ENCODE measurements at places on chromosomes 7 and 10. TPM values are rescaled to one million over a fixed set of nuclear protein-coding genes. Genes with fewer than 3 reads are reported as not detected.

CALHM1 gene
- total RNA-seq: not detected

GRCh38 chr7:30178748-30179436 is 44.1 kb downstream of the MTURN start:
- no peak for DNase-seq

FAM53B gene
- total RNA-seq: 69.2 TPM

SPOCK2 gene
- total RNA-seq: 603 TPM

ADCY1 gene
- not detected for total RNA-seq

DNA sequence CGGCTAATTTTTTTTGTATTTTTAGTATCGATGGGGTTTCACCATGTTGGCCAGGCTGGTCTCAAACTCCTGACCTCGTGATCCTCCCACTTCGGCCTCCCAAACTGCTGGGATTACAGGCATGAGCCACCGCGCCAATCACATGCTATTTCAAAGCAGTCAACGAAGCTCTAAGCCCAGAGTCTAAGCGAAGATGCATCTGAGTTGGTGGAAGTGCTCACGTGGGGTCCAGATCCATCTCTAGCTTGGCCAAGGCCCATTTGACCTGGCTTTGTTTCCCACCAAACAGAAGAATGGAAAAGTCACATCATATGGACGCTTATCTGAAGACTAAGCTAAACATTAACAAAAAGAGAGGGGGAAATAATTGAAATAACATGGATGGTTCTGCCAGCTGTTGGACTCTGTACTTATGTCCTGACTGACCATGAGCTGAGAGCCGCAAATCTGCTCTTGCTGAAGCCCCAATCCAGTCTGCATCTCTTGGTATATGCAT is 3.8 kb upstream of the GTF2I start:
- no peak for DNase-seq

- DNase-seq: no peak
Measured at GRCh38 chr10:63765126-63765525, 243.9 kb downstream of the REEP3 start.

HOXA7 gene
- not detected for total RNA-seq

DNA sequence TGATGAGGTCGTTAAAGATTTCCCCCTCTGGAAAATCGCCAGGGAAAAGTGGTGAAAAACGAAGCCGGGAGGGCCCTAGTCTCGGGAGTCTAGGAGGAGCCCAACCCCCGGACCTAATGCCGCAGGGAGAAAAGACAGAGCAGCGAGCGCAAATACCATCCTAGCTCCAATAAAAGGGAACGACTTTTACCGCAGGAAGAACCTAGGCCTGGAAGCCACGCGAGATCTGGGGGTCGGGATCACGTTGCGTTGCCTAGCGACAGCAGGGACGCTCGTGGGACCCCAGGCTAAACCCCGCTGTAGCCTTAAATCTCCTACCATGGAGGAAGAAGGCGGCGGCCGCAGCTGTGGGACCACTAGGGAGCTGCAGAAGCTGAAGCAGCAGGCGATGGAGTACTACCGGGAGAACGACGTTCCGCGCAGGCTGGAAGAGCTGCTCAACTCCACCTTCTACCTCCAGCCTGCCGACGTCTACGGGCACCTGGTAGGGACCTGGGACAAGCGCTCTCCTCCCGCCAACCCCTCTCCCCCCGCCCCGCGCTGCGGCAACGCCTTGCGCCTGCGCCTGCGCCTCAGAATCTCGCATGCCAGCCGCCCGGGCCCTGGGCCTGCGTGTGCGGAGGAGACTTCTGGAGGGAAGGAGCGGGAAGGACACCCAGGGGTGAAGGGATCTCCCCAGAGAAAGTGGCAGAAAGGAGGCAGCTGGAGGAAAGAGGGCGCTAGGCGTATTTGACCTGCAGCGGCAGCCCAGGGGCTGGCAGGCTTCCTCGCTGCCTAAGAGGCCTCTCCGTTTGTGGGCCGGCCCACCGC is at the start of gene ENO4:
Gene ENO4 (plus strand): TSS at position 252 of the 810 bp plus-strand sequence. CDS start 68 bp downstream, at position 320.
- no peak for DNase-seq

- DNase-seq: no peak
Measured at GRCh38 chr7:137439829-137440825, 96.6 kb upstream of the PTN start.

AGBL3 gene
- total RNA-seq: 2.4 TPM

DNA sequence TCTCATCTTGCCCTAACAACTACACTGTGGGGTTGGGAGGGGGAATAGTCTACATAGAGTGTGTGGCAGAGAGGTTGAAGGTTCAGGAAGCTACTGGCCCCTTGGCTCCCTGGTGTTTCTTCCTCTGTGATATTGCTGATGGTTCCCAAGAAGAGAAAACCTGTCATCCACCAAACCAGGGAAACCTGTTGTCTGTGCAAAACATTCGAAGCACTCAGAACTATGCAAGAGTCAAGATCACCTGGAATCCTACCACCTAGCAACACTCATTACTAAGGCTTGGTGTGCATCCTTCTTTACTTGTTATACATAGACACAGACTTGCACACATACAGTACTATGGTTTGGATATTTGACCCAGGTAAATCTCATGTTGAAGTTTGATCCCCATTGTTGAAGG is 46.5 kb upstream of the MKI67 start:
- no peak for DNase-seq

- DNase-seq: no peak
Measured at GRCh38 chr7:30154111-30154587, 19.4 kb downstream of the MTURN start.

GSTO2 gene
- 0.70 TPM for total RNA-seq

ALOX5 gene
- 19.8 TPM for total RNA-seq

RRP12 gene
- 138 TPM for total RNA-seq

- no peak for DNase-seq
Measured at GRCh38 chr10:72980348-72980747, 25.7 kb upstream of the PLA2G12B start.

SHH gene
- not detected for total RNA-seq

DNA sequence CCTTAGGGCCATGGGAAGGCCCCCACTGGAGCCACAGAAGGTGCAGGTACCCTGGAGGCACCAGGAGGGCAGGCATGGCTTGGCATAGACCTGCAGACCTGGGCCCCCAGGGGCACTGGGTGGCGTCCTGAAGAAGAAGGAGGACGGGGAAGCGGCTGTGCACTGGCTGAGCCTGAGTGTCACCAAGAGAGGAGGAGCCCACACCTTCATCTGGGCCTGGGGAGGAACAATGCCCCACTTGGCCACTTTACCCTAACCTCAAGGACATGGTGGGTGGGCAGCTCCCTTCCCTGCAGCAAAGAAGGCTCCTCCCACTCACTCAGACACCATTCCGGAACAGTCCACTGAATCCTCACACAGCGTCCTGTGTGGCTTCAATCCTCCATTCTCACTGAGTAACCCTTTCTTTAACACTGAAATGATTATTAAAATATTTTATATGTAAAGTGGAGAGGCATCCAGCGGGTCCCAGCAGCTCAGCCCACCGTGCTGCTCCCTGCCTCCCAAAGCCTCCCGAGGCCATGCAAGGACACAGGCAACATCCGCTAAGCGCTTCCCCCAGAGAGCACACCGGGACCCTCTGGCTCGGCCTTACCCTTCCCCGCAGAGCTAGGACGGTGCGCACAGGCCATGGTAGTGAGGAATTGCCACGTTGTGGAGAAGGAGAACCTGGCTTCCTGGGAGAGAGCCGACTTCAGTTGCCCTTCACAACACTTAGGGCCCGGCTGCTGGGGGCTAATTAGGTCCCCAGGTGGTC is 516.7 kb upstream of the MGMT start:
- no peak for DNase-seq

DNA sequence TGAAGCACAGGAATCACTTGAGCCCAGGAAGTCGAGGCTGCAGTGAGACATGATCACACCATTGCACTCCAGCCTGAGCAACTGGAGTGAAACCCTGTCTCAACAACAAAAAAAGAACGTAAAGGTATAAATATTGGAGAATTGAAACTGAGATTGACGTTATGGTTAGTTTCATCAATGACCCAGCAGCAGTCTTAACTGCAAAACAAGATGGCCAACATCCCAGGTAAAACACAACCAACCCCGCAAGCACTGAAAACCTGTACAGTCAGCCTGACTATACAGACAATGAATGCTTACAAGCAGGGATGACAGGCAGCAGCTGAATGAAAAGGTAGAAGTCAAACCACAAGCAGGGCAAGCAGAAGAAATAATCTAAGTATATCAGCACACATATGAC is 34.7 kb downstream of the WAPL start:
- DNase-seq: no peak

- no peak for DNase-seq
Measured at GRCh38 chr7:41033500-41033899, 669.4 kb downstream of the INHBA start.

DNA sequence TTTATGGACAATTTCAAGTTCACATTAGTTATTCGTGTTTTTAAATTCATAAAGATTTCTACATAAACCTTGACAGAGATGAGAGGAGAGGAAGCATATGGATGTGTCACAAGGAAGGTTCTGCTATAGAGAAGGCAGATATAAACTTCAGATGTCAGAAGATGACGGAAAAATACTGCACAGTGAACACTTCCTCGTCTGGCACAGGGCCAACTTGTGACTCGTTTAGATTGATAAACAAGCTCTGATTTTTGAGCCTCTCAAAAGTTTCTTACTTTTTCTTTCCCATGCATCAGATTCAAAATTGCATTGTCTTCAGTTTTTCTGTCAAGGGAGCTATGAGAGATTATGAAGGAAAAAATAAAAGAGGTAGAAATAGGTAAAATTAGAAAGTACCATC is 156.4 kb upstream of the MINDY3 start:
- DNase-seq: no peak

CDNF gene
- 0.62 TPM for total RNA-seq

CPED1 gene
- total RNA-seq: 0.99 TPM

DNA sequence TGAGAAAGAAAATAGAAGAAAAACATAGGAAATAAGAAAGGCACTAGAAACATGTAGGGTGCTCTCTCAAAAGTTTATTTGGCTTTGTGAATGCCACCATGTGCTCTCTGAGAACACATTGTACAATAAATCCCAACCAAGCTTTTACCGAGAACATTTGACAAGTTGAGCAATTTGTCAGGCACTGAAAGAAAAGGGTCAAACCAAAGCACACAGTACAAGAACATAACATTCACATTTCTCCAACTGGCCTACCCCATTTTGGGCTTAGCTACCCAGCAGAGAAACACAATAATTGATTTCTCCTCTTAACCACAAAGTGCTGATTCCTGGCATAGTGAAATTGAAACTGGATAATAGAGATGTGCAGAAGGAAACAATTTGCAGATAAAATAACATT is 69.2 kb upstream of the SLC39A12 start:
- no peak for DNase-seq

DNA sequence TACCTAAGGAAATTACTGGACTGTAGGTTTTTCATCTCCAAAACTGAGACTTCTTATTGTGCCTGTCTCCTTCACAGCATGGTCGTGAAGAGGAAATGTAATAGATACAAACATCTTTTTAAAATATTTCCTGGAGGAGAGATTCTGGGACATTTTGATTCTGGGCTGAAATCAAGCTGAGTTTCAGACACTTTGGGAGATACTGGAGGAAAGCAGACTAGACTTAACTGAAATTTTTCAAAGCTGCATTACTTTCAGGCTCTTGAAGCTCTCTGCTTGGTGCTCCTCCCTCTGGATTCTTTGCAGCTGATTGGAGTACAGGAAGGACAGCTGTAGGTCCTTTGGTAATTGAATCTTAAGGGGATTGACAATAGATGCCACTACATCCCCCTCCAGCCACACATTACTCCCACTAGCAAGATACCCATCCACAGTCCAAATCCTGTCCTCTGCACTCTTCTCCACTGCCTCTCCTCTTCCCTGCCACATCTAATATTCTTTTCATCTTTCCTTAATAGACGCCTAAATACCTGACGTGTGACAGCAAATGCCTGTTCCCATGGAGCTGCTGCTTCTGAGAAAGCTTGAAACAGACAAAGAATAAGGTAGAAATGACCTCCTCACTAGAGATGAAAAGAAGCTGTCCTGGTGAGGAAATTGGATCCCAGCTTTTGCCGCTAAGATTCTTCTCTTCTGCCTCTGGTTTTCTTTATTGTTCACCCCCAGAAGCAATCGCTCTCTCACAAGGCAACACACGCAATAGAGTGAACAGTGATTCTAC is 111.5 kb upstream of the PHYHIPL start:
- no peak for DNase-seq

ZNF503 gene
- 0.50 TPM for total RNA-seq

DNA sequence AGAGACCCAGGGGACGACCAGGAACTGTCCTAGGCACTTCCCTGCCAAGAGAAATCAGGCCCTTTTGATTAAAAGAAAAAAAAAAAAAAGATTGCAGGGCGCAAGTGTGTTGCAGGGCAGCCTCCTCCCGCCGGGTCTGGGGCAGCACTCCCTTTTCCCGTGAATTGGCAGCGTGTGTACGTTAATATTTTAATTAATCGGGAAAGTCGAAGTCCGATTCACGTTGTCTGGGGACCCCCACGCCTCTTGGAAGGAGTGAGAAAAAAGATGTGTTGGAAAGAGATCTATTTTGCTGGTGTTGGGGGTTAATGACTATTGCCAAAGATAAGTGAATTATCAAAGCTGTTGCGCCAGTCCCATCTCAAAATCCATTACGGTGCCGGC is 1.3 kb upstream of the EBF3 start:
- no peak for DNase-seq

GRCh38 chr7:44274623-44274975 is 50.8 kb downstream of the CAMK2B start:
- no peak for DNase-seq
